ENCODE measurements at places on chromosomes 6 and 20. TPM values are rescaled to one million over a fixed set of nuclear protein-coding genes. Genes with fewer than 3 reads are reported as not detected.

- H3K4me1 ChIP-seq = peaks cover 92% of the 10 kb centered on the region
- peak overlapping the region; percentile 95 for H3K27ac ChIP-seq
- H3K27me3 ChIP-seq = no peaks in the 10 kb centered on the region
- peak overlapping the region; percentile 99 for H3K4me3 ChIP-seq
These were observed 754 bp downstream of the TNF start for GRCh38 chr6:31575952-31576685.

DNA sequence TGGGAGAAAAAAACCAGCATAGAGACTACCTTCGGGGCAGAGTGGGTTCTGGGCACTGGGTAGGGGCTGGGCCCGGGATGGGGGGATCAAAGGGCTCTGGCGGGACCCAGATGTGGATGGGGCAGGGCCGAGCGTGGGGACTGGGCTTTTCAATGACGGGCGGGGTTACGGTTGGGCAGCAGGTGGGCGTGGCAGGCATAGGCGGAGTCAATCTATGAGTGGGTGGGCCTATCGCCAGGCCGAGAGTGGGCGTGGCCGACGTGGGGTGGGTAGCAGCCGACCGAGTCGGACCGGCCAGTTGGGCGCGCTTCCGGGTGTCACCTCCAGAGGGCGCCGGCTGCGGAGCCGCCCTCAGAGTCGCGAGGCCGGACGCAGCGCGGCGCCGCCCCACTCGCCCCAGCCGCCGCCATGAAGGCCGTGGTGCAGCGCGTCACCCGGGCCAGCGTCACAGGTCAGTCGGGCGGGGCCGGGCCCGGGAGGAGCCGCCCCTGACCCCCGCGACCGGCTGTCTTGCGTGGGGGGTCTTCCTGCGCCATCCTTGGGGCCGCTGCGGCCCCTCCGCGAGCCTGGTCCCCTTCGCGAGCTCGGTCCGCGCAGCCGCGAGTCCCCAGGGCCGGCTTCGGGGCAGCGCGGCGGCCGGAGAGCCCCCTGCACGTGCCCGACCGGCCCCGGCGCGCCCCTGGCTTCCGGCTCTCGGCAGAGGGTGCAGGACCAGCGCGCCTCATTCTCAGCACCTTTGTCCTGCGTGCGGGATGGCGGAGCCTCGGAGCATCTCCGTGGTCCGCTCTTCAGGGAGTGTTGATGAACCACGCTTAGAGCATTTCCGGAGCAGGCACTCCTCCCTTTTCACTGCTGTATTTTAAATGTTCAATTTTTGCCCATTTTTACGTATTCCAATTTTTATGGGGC lies at the start of gene DTD1:
DTD1 (plus strand) TSS at position 390 of the 909 bp plus-strand sequence; CDS start at position 409, 19 bp downstream.
- H3K4me1 ChIP-seq = peaks cover 22% of the 10 kb centered on the region
- peak within 1 kb of the TSS; percentile 58 for H3K27ac ChIP-seq
- H3K36me3 ChIP-seq = no peaks in the 10 kb centered on the region
- peaks cover 2% of the 10 kb centered on the region for H3K27me3 ChIP-seq

UNC93A gene
- total RNA-seq = not detected

CYB5R4 gene
- total RNA-seq = 28.3 TPM

DNA sequence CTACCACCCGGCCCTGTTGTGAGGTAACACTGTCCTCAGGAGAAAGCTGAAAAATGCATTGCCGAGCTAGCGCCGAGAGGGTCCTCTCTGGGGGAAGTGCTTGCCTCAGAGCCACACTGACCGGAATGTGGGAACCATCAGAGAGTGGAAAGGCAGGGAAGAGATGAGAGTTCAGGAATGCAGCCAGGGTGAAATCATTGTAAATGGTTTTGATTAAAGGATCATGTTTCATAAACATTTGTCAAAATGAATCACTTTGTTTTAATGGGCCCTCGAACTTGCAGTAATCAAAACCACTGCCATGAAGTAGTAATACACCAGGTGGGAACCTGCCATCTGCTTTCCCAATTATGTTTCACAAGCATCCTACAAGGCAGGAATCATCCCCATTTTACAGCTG lies 16.9 kb upstream of the IL17F start:
- H3K27me3 ChIP-seq = no peaks in the 10 kb centered on the region
- peaks cover 37% of the 10 kb centered on the region for H3K36me3 ChIP-seq
- H3K4me1 ChIP-seq = no peaks in the 10 kb centered on the region
- H3K4me3 ChIP-seq = no peak overlapping the region
- no peak for DNase-seq

DNA sequence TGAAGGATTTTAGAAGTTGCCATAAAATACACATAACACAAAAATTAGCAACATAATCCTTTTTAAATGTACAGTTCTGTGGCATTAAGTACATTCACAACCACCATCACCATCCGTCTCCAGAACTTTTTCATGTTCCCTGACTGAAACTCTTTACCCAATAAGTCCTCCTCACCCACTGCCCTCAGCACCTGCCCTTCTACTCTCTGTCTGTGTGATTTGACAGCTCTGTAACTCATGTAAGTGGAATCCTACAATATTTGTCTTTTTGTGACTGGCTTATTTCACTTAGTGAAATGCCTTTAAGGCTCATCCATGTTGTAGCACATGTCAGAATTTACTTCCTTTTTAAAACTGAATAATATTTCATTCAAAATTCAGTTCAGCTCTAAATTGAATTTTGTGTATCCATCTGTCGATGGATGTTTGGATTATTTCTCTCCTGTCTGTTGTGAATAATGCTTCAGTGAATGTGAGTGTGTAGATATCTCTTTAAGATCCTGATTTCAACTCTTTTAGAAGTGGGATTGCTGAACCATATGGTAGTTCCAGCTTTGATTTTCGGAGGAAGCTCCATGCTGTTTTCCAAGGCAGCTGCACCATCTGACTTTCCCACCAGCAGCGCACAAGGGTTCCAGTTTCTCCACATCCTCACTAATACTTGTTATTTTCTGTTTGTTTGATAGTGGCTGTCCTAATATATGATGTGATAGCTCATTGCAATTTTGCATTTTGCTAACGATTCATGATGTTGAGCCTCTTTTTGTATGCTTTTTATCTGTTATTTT lies 4.2 kb downstream of the ENTPD6 start:
- H3K36me3 ChIP-seq = peaks cover 2% of the 10 kb centered on the region
- H3K4me1 ChIP-seq = peaks cover 22% of the 10 kb centered on the region
- H3K27ac ChIP-seq = no peak overlapping the region
- no peak overlapping the region for H3K4me3 ChIP-seq

- DNase-seq = no peak
- no peak overlapping the region for H3K4me3 ChIP-seq
- H3K36me3 ChIP-seq = peaks cover 11% of the 10 kb centered on the region
- no peaks in the 10 kb centered on the region for H3K4me1 ChIP-seq
- H3K27ac ChIP-seq = no peak overlapping the region
These were observed 16.5 kb downstream of the GFRA4 start for GRCh38 chr20:3646651-3647050.

DUSP15 gene
- not detected for total RNA-seq

- no peaks in the 10 kb centered on the region for H3K27me3 ChIP-seq
- H3K36me3 ChIP-seq = no peaks in the 10 kb centered on the region
- DNase-seq = peak; percentile 81
These were observed 7.6 kb downstream of the TREM1 start for GRCh38 chr6:41278699-41279405.

DNA sequence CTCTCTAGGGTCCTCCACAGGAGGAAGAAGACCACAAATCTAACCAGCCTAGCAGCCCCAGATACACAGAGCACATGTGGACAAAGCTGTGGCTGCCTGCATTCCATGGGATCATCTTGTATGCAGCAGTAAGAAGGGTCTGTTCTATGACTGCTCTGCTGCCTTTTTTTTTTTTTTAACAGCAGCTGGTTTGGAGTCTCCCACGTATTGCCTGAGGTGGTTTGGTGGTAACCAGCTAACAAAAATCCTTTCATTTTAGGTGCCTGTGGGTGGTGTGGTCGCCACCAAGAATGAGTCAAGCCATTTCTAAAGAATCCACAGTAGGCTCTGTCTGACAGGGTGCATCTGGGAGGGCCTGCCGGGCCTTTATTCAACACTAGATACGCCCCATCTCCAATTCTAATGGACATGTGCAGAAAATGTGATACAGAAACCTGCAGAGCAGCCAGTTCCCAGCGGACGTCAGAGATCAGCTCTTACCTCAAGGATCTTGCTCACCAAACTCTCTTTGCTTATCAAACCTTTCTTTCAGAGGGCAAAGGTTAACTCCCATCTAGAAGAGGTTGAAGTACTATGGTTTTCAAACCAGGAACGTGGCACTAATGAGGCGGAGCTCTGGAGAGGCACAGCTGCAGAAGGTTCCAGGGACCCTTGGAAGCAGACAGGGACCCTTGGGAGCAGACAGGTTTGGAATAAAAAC lies 32.0 kb downstream of the GNAS-AS1 start:
- H3K36me3 ChIP-seq = no peaks in the 10 kb centered on the region
- no peaks in the 10 kb centered on the region for H3K27me3 ChIP-seq
- no peak for DNase-seq
- no peak overlapping the region for H3K4me3 ChIP-seq

- no peaks in the 10 kb centered on the region for H3K27me3 ChIP-seq
- DNase-seq = no peak
- H3K4me1 ChIP-seq = no peaks in the 10 kb centered on the region
- no peak overlapping the region for H3K4me3 ChIP-seq
These were observed 9.0 kb upstream of the MRPS10 start for GRCh38 chr6:42226645-42227143.

DNA sequence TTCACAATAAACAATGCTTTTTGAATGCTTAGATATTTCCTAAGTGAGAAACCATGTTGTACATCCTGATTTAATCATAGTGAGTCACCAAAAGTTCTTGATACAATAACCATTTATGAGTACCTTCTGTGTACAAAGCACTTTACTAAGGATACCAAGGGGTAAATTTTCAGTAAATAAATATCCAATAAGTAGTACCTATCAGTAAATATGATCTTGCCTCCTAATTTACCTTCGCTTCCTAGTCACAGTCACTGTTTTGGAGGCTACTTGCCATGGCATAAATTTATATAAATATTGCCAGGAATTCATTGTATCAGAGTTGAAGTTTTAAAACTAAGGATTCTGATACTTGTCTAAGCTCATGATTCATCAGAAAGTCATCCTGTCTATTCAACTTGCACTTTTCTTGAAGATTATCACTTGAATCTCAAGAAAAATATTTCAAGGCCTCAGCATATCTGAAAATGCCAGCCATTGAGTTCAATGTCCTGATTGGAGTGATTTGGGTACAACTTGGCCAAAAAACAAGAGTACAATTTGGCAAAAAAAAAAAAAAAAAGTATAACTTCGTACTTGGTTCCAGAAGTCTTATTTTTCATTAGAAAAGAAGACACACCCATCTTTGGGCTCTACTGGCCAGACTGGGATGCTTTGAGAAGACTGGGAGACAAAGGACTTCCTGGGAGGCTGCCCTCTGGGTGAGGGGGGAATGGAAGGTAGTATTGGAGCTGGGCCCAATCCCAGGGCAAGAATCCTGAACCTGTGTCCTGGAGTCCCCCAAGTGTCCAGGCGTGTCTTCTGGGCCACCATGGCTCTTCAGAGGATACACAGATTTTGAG lies 32.8 kb downstream of the RAB22A start:
- no peak for DNase-seq
- H3K4me3 ChIP-seq = no peak overlapping the region
- no peaks in the 10 kb centered on the region for H3K4me1 ChIP-seq
- H3K27ac ChIP-seq = no peak overlapping the region
- H3K27me3 ChIP-seq = no peaks in the 10 kb centered on the region
- peaks cover 40% of the 10 kb centered on the region for H3K36me3 ChIP-seq

DNA sequence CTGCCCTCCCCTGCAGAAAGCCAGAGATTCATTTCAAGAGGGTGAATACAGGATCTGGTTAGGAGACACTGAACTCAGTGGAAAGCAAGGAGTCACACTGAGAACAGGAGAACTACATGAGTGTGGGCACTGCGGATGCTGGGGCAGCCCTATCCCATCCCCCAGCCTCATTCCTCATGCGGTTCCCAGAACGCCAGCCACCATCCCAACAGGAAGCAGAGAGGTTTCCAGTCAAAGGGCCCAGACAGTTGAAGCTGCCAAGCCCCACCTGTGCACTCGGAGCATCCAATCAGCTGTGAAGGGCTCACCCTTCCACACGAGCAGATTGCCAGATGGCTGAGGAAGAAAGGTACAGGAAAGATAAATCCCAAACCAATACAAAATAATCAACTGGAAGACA lies 50.7 kb upstream of the PRND start:
- H3K36me3 ChIP-seq = no peaks in the 10 kb centered on the region
- peaks cover 2% of the 10 kb centered on the region for H3K27me3 ChIP-seq
- no peak for DNase-seq
- H3K4me3 ChIP-seq = no peak overlapping the region
- H3K4me1 ChIP-seq = peaks cover 15% of the 10 kb centered on the region

TMX4 gene
- 71.7 TPM for total RNA-seq

- no peaks in the 10 kb centered on the region for H3K36me3 ChIP-seq
- H3K27me3 ChIP-seq = no peaks in the 10 kb centered on the region
- H3K4me1 ChIP-seq = no peaks in the 10 kb centered on the region
- DNase-seq = no peak
- no peak overlapping the region for H3K4me3 ChIP-seq
These were observed 22.0 kb upstream of the SIRPD start for GRCh38 chr20:1579488-1579887.

GRCh38 chr6:136486357-136486756 lies 63.9 kb downstream of the MAP7 start:
- DNase-seq = no peak
- peaks cover 2% of the 10 kb centered on the region for H3K27me3 ChIP-seq
- H3K27ac ChIP-seq = no peak overlapping the region
- no peak overlapping the region for H3K4me3 ChIP-seq

BPI gene
- not detected for total RNA-seq

Data from CD4-positive, CD25-positive, alpha-beta regulatory T cell (primary cell).